Right renal pelvis (tissue), 4 donors: ENCODE measurements at places on chromosomes 6 and 20.

DNA sequence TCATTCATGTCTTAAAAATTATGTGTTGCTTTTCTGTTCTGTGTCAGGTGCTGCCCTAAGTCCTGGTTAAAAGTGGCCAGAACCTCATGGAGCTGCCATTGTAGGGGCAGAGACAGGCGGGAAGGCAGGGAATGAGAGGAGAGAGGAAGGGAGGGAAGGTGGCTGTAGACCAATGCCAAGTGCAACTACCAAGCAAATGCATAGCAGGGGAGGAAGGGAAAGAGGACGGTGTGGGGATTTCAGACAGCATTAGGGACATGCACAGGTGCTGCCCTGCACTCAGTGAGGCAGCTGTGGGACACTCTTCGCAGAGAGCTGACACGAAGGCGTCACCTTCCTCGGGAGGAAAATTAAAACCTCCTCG, 21.0 kb downstream of the GGTLC1 start:
- no peak for DNase-seq

DNA sequence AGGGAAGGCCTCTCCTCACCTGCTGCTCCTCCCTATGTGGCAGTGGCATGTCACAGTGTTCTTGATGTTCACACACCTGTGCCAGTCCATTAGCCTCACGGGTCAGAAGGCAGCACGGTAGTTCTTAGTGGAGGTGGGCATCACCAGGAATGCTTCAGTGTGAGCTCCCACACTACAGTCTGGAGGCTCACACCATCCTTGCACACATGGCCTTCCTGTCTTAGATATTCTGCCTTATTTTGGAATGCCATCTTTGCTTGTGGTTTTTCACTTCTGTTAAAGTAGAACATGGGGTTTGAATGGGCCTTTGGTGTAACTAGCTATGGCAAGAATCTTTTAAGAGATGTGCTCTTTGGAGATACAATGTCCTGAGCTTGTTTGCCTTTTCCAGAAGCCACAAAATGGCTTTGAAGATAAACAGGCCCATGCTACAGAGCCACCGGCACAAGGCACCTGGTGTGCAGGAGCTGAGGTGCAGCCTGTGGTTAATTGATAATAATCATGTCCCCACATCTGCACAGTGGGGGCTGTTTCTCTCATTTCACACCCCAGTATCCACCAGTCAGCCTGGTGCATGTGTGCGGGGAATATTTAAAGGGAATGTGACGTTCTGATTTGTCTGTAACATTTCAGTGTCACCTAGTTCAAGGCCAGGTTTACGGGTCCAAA, 3.2 kb upstream of the SLC17A9 start:
- DNase-seq = no peak

- DNase-seq = no peak
These were observed 10.7 kb upstream of the SLC17A4 start for GRCh38 chr6:25743868-25744267.

- no peak for DNase-seq
These were observed 59.8 kb downstream of the GOPC start for GRCh38 chr6:117542493-117542892.

DNA sequence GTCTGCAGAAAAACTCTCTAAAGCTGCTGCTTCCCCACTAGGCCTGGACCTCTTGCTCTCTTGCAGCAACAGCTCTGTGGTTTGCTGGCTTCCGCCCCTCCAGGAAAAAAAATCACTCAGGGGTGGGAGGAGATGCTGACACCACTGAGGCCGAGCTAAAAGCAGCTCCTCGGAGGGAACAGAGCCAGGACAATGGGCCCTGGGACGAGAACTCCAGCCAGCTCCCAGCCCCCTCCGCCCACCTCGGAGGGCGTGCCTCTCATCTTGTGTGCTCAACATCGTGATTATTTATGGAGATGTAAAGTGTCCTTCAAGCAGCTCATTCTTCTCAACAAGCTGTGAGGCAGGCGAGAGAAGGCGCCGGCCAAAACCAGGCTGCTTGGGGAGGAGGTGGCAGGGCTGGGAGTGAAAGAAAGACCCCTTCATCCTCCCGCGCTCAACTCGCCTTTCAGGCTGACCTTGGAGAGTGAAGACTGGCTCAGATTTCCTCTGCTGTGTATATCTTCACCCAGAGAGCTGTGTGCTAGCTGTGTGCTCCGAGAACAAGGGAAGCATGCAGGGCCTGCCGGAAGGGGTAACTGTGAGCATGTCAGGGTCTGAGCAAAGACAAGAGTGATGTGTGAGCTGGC, 53.5 kb upstream of the LRFN2 start:
- no peak for DNase-seq

DNA sequence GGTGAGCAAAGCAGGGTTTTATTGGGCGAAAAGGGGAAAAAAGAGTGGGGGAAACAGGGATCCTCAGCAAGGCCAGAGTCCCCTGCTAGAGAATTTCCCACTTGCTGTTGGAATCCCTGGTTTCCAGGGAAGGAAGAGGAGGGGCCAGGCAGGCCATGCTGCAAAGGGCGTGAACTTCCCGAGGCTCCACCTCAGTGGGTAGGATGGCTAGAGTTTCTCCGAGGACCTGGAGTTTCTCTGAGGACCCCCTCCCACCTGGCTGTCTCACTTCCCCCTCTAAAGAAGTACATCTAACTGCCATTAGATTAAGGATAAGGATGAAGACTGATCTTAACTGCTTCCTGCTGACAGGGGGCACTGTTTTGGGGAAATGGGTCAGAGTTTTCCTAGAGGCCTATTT, 1239.3 kb upstream of the GJE1 start:
- no peak for DNase-seq

- no peak for DNase-seq
These were observed 234.5 kb upstream of the THEMIS start for GRCh38 chr6:128135325-128135724.

GRCh38 chr6:1892716-1893115, 283.0 kb downstream of the FOXC1 start:
- DNase-seq = no peak

DNA sequence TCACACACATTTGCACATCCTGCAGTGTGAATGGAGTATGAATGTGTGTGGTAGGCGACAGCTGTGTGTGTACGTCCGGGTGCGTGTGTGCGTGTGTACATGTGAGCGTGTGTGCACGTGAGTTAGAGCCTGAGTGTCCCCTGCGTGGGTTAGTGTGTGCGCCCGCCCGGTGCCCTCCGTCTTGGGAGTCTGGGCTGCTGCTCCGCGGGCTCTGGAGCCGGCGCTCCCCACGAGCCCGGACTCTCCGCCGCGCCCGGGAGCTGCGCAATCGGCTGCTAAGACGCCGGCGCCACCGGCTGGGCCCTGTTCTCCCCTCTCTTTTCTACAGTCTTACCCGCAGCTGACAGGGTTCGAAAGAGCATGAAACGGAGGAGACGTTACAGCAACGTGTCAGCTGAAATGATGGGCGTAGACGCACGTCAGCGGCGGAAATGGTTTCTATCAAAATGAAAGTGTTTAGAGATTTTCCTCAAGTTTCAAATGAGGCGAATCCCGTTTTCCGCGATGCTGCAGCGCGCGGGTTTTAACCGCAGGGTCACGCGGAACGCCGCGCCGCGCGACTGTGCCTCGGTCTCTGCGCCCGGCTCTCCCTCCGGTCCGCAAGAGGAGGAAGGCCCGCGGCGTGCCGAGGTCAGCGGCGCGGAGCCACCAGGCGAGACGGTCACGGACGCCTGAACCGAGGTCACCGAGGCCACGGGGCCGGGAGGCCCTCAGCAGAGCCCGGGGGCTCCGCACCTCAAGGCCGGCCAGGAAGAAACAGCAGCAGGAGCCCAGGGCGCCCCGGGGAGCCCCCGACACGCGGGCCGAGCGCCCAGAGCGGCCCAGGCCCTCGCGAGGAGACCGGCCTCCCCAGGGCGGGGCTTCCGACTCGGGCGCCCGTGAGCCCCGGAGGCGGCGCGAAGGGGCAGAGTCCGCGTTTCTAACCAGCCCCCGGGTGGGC, 95.3 kb upstream of the BHLHE23 start:
- DNase-seq = no peak

DNA sequence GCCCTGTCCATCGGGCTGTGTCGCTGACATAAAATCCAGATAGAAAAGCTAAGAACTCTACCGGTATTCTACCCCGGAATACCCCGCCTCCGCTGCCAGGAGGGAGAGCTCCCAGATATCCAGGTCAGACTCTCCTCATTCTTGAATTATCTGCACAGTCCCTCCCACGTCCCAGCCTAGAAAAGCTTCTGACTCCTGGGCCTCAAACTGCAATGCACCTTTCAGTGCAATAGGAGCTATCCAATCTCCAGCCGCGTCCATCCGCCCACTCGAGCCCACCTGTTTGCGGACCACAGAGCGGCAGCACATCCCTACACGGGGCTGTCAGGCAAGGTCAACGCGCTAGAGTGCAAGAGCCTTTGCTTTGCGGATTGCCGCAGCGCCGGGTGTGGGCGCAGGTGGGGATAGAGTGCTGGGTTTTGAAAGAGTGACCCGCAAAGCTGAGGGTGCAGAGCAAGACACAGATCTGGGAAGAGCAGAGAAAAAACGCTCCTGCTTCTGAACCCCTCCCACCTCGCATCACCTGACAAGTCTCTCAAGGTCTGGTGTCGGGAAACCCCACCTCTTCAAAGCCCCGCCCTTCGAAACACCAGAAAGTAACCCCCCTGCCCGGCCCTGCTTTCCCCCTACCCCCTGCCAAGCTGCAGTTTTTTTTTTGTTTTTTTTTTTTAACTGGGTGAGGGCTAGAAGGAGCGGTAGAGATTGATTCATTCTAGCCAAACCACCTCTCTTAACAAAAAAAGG, 1.3 kb downstream of the TAPBP start:
- no peak for DNase-seq

GRCh38 chr6:34919651-34920050, 30.6 kb downstream of the ANKS1A start:
- DNase-seq = no peak

DNA sequence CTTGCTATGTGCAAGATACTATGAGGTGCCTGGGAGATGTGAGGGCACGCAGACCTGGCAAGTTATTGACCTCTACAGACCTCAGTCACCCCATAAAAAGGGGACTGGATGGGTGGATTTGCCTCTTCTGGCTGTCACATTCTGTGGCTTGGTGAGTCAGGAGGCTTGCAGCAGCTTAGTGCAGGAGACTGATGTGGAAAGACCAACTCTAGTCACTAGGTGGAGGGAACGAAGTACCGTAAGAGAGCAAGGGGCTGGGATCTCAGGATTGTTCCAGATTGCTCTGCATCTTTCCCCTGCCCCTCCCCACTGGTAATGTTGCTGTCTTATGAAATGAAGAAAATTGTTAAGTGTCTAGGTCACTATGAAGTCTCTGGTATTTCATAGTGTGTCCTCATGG, 3.3 kb downstream of the MAPRE1 start:
- no peak for DNase-seq

DNA sequence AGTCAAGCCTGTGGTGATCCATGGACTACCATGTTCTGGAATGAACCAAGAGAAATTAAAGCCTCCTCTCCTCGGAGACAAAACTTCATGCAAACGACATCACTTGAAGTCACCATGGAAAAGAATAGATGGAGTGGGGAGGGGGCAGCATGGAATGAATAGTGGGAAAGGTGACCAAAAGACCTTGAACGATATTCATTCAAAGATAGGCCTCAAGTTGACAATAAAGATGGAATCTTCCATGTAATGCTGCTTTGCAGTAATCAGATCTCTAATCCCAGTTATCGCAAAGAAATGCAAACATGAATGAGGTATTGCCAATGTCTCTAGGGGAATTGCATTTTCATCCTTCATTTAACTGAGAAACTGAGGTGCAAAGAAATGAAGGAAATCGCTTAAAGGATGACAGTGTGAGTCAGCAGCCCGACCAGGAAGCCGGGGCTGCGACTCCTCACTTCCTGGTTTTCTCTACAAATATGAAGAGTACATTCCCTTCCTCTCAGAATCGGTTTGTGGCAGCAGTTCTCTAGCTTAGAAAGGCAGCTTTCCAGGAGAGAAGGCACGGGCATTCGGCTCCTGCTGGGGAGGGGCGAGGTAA, 65.6 kb upstream of the RREB1 start:
- no peak for DNase-seq

DNA sequence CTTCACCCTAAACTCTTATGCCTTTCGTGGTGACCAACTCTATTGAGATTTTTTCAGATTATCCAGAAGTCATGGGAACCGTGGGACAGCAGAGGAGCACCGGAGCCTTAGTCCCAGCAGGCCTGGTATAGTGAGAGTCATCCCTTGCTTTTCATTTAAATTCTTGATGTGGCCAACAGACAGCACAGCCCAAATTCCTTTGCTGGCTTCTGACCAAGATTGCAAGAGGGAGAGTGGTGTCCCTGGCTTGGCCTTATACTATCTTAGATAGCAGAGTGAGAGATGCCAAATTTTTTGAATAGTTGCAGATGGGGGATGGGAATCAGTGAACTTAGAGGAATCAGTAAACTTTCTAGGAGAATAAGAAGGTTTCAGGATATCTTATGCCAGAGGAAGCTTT, 7.8 kb downstream of the STX11 start:
- no peak for DNase-seq

DNA sequence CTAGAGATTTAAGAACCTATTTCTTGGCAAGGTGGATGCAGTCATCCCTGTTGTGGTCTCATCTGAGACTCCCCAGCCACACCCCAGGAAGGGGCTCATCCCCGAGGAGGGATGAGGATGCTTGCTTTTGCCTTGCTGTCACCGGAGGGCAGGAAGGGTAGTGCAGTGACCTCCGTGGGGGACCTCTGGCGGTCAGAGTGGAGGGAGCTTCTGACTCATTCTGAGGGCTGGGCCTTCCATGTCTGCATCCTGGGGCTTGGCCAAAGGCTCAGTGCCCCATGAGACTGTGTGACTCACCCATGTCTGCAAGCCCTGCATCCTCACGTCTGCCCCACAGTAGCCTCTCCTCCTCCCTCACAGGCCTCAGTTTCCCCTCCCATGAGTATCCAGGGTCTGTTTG, 38.7 kb downstream of the UQCC2 start:
- no peak for DNase-seq

- no peak for DNase-seq
These were observed 433.7 kb upstream of the HSF2 start for GRCh38 chr6:121965739-121966138.

DNA sequence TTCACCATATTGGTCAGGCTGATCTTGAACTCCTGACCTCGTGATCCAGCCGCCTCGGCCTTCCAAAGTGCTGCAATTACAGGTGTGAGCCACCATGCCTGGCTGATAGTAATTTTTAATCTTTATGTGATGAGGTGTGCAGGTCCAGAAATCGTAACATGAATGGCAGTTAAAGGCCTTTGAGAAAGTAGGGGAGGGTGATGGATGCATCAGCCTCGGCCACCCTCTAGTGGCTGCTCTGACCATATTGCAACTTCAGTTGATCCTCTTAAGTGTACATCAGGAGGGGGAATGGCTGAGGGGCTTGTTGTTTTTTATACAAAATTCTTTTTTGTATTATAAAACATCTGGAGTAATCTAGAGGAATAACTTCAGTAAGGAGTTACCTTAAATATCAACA, 193.0 kb downstream of the ZFAND3 start:
- DNase-seq = no peak
